ENCODE measurements at places on chromosomes 2 and 18.

DNA sequence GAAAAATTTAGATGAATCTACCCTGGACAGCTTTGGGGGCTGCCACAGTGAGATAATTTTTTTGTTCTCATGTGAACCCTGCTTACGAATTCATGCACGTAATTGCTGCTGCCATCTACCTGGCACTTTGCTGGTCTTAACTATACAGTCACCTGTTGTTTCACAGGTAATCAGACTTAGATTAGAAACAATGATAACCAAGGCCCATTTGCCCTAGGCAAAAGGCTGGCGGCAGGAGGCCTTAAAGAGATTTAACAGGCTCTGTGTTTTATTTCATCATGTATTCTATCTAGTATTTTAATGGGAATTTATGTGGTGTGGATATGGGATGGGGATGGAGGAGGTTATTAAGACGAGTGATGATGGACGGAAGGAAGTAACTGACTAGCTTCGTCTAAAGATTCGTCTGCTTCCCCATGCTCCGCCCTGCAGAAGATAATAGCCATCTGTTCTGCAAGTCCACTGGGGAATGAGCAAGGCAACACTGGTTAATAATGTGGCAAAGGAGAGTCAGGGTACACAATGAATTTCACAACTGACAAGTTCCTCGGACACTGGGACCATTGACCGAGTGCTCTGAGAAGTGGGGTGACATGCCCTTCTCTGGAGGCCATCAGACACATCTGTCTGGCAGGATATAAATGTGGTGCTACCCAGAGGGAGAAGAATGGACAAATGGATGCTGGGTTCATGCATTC lies 291.8 kb upstream of the TNP1 start:
- no peak for DNase-seq

DNA sequence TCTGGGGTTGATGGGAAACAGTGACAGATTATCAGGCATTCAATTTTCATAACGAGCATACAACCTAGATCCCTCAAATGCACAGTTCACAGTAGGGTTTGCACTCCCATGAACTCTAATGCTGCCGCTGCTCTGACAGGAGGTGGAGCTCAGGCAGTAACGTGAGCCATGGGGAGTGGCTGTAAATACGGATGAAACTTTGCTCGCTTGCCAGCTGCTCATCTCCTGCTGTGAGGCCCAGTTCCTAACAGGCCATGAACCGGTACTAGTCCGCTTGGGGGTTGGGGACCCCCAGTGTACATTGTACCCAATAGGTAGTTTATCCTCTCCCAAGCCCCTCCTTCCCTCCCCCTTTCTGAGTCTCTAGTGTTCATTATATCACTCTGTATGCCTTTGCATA lies 94.6 kb downstream of the PTH2R start:
- no peak for DNase-seq

GRCh38 chr18:76803814-76804213 lies 18.5 kb upstream of the ZNF236 start:
- DNase-seq = no peak

DNA sequence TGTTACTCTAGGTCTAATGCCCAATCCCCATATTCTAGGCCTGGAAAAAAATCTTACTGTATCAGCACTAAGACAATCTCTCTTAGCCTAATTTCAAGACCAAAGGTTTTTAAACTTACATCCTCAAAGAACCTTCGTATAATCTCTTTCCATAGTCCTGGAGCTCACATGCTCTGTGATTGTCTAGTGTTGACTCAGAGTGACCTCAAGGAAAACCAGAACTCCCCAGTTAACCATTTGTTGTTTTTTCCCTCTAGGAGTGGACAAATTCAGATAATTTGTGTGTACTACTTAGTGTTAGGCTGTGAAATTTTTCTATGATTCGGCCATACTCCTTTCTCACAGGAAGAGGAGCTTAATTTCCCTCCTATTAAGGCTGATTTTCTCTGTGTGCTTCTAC lies 536.1 kb downstream of the SLC4A3 start:
- no peak for DNase-seq

GRCh38 chr2:119119999-119120756 lies 38.4 kb downstream of the C1QL2 start:
- DNase-seq = no peak

DNA sequence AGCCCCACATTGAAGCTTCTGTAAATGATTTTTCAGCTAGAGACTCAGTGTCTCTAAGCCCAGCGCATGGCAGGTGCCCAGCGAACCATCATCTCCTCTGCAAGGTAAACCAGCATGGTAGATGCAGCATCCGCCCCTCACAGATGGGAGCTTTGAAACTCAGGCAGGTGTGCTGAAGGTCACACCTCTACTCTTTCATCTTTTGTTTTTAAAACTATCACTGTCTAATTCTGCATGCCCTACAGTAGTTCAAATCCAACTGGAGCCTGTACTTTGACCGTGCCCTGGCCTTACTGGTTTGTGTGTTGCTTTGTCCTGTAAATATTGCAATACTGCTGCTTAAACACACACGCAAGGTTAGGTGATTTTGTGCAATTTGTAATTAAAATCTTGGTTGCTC lies 831.1 kb downstream of the GALR1 start:
- DNase-seq = no peak

DNA sequence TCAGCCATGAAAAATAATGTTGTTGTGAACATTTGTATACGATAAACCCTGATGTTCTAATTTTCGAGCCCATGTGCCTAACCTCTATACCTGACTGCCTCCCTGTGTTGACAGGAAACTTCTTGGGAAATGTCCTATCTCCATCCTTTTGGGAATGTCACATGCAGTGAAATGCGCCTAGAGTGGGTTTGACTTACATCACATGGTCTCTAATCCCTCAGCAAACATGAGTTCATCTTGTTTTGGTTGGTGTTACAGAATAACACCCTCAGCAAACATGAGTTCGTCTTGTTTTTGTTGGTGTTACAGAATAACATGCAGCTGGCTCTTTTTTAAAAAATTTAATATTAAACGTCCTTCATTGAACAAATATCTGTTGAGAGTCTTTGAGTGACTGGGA lies 4.3 kb upstream of the UGT1A6 start:
- no peak for DNase-seq

DNA sequence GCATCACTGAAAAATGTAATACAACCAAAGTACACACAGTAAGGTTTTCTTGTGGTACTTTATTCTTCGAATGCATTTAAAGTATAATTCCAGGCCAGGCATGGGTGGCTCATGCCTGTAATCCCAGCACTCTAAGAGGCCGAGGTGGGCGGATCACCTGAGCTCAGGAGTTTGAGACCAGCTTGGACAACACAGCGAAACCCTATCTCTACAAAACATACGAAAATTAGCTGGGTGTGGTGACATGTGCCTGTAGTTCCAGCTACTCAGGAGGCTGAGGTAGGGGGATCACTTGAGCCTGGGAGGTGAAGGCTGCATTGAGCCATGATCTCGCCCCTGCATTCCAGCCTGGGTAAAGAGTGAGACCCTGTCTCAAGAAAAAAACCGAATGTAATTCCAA lies 3.9 kb upstream of the TTC39C start:
- no peak for DNase-seq

DNA sequence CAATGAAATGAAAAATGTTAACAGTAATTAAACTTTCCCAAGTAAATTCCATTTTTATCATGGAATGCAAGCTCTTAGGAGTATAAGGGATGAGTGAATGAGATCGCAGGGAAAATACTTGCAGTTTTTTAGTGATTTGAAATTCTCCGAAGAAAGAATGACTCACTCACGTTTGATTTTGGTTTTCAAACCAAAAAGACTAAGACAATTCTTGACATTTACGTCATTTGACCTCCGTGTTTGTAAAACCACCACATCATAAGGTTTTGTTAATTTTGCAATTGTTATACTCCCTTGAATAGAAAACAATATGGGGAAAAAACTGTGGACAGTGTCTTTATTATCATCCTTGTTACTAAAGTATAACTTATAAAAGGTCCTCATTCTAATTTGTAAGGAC lies 29.4 kb downstream of the COL4A4 start:
- DNase-seq = no peak

DNA sequence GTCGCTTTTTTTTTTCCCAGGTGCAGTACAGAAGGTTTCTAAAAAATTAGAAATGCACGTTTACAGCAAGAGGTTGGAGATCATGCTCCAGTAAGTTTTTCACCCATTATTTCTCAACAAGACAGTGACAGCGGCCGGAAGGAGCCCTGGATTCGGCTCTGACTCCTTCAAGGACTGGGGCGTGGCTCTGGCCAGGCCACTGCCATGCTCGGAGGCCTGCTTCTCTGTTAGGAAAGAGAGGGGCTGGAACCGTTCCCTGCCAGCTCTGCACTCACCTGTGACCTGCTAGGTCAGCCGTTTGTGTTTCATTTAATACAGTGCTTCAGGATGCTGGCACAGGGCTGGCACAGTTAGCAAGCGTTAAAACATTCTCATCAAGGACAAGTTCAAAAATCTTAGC lies 6.7 kb upstream of the IAH1 start:
- DNase-seq = no peak

- no peak for DNase-seq
Measured at GRCh38 chr2:8059255-8059654, 622.6 kb upstream of the ID2 start.

- no peak for DNase-seq
Measured at GRCh38 chr2:233977296-233977837, 60.2 kb downstream of the TRPM8 start.

GRCh38 chr18:63882333-63883141 lies 5.0 kb upstream of the SERPINB2 start:
- no peak for DNase-seq

GRCh38 chr2:35822716-35823115 lies 532.9 kb upstream of the CRIM1 start:
- DNase-seq = no peak

DNA sequence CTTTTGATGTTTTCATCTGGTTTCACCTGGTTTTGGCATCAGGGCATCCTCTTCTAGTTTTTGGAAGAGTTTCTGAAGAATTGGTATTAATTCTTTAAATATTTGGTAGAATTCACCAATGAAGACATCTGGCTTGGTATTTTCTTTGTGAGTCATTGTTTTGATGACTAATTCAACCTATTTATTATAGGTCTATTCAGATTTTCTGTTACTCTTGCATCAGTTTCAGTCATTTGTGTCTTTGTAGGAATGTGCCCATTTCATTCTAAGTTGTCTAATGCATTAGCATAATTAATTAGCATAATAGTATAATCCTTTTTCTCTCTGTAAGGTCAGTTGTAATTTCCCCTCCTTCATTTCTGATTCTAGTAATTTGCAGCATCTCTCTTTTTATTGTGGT lies 8.0 kb downstream of the GNLY start:
- DNase-seq = no peak

DNA sequence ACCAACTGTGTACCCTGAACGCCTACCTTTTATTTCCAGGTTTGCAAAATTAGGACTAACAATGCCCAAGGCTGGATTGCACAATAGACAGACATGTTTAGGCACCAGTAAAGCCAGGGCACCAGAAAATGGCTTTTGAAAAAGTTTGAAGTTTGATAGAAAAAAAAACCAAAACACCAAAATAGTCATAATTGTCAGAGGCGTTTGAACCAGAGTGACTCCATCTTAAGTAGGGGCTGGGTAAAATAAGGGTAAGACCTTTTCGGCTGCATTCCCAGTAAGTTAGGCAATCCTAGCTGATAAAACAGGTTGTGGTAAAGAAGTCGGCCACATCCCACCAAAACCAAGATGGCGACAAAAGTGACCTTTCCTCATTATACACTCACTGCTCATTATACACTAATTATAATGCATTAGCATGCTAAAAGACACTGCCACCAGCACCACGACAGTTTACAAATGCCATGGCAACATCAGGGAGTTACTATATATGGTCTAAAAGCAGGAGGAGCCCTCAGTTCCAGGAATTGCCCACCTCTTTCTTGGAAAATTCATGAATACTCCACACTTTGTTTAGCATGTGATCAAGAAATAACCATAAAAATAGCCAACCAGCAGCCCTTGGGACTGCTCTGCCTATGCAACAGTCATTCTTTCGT lies 105.1 kb upstream of the MSH2 start:
- DNase-seq = no peak

GRCh38 chr2:209426432-209426831 lies 2.6 kb downstream of the MAP2 start:
- DNase-seq = no peak

DNA sequence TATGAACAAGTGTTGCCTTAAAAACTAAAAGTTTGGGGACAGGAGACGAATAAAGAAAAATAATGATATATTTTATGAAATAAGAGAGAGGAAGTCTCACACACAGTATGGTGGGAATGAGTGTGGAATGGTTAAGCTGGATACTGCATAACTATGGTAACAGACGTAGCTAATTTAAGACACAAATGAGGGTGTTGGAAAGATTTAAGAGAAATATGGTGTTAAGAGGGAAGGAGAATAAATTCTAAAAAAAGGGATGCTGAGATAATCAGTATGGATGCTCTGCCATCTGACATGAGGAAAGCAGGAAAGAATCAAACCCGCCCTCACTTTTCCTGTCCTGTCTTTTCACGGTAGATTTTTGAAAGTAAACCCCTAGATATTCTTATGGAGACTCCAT lies 10.6 kb downstream of the ADD2 start:
- DNase-seq = no peak

DNA sequence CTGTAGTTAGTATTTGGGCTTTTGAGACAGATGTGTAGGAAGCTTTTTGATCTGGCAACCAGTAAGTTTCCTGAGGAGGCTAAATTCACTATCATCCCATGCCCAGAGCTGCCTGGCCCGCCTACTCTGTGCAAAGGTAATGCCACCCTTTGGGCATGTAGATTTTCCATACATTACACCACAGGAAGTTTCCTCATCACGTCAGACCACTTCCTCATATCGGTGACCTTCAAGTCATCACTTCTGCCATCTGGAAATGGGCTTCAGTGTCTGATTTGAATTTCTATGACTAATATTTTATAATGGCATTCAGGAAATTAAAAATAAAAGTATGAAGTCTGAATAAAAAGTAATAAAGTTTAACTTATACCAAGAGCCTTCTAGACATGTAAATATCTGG lies 825.4 kb downstream of the DCDC2C start:
- no peak for DNase-seq

GRCh38 chr18:46155641-46156051 lies 51.5 kb downstream of the HAUS1 start:
- no peak for DNase-seq

DNA sequence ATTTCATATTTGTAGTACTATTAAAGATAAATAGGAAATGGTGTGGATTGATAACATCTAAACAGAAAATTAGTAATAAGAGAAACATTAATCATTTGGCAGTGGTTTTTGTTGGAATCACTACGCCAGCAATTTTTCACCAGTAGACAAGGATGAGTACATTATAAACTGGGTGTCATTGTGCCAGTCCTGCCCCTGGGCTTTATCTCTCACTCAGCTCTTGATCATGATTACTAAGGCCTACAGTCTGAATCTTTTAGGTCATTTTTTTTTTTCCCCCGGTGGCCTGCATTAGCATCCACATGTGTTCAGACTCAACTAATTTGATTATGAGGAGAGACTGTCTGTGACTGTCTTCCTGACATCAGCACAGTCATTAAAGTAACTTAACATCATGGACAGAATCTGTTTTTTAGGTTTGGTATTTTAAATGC lies 16.2 kb downstream of the GULP1 start:
- DNase-seq = no peak

DNA sequence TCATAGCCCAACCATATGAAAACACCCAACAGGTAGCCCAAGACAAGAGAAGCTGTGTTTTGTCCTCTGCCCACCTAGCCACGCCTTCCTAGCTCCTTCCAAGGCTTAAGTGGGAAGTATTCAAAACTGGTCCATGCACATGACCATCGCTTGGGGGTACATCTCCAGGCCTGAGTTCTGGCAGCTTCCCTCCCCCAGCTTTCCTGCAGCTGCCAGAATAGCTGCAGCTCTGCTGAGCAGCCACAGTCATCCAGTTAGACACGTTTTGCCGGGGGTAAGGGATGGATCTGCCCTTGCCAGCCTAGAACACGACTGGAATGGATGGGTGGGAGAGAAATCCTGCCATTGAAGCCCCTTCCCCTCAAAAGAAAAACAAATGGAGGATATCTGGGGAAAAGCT lies 166.8 kb downstream of the NRP2 start:
- DNase-seq = no peak
